ENCODE measurements at places on chromosomes 16 and 17. TPM values are rescaled to one million over a fixed set of nuclear protein-coding genes. Genes with fewer than 3 reads are reported as not detected.

GRCh38 chr17:49193513-49194296 lies 16.7 kb downstream of the GNGT2 start:
- DNase-seq = peak; percentile 77

DNA sequence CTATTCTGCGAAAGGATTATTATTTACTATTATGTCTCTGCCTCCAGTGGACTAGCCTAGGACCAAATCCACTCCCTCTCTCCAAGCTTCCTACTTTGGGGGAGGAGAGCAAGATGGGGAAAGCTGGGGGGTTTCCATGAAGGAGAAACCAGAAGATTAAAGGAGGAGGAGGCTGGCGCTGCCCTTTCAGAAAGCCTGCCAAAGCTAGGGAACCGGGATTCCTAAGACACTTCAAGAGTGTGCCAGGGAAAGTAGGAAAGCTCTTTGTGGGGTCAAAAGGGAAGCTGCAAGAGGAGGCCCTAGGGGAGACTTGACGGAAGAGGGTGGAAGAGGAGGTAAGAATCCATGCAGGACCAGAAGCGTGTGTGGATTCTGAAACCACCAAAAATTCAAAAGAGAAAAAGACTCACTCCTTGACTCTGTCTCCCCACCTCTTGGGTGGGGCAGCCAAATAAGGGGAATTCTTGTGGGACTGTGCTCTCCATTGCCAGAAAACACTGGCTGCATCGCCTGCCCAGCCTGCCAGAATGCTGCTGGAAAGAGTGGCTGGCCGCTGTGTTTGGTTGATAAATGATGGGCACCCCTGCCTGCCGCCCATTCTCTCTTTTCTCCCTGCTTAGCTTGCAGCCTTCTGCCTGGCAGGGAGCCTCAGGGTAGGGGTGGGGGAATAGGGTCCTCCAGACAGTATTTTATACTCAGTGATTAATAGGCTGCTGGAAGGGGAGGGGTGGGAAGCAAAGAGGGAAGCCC lies 11.8 kb upstream of the KAT7 start:
- DNase-seq = no peak

DNA sequence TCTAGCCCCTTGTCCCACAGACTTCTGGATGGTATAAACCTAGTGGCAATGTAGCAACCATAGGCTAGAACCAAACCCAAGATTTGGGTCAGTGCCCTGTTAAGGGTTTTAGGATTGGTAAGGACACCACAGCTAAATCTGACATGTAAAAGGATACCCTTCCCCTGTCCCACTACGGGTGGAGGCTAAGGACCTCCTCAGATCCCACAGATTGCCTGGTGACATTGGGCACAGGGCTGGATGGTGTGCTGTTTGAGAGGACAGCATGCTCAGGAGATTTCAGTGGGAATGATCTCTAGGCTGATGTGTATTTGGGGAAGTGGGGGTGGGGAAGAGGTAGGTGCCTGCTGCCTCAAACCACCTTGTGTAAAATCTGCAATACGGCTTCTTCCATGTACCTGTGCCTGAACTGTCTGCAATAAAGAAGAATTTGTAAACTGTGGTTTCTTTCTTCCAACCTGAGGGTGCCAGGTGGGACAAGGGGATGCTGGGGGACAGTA lies 671 bp upstream of the EDC4 start:
- DNase-seq = no peak

DNA sequence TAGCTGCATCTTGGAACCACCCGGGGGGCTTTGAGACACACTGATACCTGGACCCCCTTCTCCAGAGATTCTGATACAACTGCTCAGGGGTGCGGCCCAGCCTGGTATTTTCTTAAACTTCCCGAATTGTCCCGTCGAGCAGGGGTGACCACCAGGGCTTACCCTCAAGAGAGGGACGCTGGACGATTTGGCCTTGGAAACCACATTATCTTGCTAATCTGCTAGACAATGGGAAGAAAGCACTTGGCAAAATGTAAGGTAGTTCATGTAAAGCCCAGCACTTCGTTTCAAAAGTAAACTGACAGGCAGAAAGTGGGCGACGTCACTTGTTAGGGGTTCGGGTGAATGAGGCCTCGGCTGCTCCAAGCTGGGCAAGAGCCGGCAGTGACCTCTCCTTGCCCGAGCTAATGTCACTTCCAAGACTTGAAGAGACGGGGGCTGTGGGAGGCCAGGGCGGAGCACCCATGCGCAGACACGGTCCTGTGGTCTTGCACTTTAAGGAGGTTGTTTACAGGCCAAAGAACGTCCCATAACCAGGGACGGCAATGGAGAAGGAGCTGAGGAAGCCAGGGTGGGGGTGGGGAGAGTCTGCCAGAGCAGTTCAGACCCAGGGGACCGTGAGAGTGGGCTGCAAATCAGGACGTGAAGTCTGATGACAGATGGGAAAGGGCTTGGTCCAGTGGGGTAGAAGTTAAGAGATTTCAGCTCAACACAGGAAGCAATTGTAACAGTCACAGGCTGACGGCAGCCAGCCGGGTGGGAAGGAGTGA lies 152.7 kb upstream of the GSE1 start:
- DNase-seq = no peak

- peak; percentile 71 for DNase-seq
Observed at GRCh38 chr16:9966569-9967157, 215.6 kb downstream of the GRIN2A start.

GRCh38 chr16:58727028-58727781 lies 6.9 kb downstream of the GOT2 start:
- DNase-seq = no peak

DNA sequence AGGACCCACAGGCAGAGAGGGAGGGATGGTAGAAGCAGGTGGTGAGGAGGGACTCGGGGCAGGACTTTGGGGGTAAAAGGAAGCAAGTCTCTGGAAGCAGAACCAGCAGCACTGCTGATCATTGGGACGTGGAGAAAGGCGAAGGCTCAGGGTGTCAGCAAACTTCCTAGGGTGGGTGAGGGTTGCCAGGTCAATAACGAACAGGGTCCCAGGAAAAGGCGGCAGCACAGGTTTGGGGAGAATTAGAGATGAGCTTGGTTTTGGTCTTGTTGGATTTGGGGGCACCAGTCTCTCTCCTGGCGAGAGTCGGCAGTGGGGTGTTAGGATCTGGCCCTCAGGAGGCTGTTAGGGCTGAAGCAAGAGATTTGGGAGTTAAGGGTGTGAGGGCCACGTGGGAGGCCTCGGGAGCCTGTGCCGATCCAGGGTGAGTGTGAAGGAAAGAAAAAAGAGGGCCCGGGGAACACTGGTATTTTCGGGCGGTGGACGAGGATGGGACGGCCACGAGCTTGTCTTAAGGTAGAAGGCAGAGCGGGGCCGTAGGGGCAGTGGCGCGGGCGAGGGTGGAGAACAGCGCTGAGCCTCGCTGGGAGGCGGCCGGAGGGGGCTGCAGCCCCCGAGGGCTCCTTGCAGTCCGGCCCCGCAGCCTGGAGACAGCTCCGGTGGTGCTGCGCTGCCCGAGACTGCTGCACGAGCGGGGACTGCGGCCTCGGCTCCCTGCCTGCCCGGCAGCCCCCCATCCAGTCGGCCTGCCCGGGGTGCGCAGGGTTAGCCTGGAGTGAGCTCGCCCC lies 765 bp upstream of the ADORA2B start:
- DNase-seq = no peak

GRCh38 chr17:19830061-19830460 lies 37.7 kb downstream of the ULK2 start:
- DNase-seq = no peak

DNA sequence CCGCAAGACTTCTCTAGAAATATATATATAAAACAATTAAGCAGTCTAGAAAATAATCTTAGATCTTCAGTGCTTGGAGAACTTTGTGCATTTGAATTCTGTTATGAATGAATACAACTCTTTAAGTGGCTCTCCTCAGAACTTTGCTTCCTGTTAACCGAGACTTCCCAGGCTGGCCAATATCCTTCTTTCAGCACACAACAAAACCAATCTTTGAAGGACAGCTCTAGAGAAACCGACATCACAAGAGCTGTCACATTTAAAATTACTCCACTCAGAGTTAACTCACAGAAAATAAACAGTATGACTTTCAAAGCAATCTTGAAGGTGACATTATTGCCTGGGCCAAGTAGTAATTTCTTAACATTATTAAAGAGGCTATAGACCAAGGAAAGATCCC lies 49.7 kb upstream of the ITGA2B start:
- DNase-seq = no peak

GRCh38 chr17:17826342-17826713 lies 10.5 kb downstream of the SREBF1 start:
- DNase-seq = no peak

DNA sequence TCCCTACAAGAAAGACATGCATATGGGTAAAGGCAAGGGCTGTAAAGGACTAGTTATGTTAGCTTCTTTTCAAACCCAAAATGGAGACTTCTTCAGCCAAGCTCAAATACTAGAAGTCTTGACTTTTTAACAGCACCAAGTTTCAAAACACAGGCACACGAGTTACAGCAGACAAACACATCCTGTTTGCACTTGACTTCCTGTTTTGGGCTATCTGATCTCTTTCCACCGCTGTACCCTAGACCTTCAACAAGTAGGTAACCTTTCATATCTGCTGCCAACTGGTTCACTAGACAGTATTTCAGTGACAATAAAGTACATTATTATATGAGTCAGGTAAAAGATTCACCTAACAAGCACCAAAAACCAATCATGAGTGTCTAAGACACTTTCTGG lies 12.3 kb downstream of the RFFL start:
- no peak for DNase-seq

DNA sequence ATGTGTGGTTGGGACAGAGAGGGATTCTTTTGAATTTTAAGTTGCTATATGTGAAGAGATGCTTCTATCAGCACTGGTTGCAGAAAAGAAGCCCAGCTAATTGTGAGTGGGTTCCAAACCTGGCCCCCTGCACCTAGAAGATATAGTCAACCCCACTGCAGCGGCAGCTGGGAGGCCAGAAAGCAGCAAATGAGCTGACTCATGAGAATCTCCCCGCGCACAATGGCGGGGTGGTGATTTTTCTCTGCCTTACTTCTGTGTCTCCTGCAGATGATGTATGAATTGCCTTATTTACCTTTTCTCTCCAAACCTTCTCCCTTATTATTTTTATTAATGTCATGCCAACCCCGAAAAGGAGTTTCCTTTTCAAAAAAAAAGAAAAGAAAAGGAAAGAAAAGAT lies 89.7 kb downstream of the MAF start:
- no peak for DNase-seq

- DNase-seq = peak; percentile 41
Observed at GRCh38 chr16:2022723-2023091, 3.1 kb downstream of the NPW start.

DNA sequence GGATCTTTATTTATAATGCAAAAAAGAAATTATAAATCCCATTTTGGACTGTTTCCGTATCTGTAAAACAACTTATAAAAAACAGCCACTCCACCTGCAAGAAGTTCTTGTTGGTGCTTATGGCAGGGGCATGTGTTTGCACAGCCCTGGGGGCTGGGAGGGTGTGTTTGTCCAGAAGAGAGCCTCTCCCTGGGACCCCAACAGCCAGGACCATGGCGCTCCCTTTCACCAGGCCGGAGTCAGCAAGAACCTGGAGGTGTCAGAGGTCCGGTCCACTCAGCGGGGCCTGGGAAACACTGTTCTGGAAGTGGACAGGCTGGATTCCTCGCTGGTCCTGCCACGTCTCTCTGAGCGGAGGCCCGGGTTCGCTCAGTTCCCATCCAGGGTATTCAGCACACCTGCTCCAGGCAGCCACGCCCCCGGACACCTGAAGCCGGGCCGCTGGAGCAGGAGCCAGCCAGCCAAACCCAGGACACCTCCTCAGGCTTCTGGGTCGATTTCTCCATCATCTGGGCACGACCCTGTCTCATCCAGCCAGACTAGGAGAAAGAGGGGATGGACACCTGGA lies 18.9 kb upstream of the GINS2 start:
- no peak for DNase-seq

DNA sequence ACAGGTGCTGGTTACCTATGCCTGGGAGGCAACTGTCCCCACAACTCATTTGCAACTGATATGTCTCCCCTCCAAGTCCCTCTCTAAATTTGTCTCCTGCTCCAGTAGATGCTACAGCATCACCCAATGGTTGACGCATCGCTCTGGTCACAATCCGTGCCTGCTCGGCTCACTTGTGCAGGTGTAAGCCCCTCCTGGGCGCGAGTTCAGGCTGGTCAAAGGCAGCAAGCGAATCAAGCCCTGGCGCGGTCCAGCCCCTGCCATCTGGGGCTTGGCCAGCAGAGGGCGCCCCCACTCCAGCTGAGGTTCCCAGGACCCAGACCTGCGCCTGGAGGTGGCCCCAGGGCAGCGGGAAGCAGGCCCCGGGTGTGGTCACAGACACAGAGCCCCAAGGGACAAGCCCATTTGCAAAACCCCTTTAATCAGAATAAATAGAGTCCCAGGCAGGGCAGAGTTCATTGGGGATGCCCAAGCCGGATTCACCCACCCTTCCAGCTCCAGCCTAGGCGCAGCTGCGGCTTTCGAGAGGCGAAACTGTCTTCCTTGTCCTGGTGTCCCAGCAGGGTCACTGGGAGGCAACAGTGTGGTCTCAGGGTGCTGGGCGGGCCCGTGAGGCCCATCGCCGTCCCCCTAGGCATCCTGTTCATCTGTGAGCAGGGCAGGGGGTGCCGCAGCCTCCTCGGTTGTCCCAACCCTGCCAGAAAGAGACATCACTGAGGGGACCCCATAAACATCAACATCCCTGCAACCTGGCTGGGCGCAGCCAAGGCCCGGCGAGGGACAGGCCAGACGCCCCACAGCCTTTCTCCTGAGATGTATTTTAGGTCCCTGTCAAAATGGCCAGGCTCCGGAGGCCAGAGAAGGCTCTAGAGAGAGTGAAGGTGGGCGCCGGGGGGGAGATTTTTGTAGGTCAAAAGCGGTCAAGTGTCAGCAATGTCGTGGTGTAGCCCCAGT lies 15.8 kb downstream of the TMC6 start:
- peak; percentile 77 for DNase-seq

- no peak for DNase-seq
Observed at GRCh38 chr16:11229906-11230305, 26.1 kb downstream of the SOCS1 start.

DNA sequence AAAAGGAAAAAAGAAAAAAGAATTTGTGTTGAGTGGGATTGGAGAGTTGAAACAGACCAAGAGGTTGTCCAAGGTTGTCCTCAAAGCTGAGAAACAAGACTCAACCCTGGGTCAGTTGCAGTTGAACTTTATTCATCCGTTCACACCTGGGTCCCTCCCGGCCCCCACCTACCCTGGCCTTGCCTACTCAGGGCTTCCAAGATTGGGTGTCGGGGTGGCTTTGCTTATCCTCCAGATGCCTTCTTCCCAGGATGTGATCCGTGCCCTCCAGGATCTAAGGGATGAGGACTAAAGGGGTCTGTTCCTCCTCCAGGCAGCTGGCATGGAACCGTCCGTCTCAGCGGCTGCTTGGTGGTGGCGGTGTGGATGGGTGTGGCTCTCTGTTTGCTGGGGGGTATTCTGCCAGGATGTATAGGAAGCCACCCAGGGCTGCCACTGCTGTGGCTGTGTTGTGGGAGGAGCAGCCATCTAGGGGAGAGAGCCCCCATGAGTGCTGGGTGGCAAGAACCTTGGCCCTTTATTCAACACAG lies 10.3 kb upstream of the NAGPA start:
- DNase-seq = no peak

- DNase-seq = no peak
Observed at GRCh38 chr17:50691550-50692447, 15.9 kb downstream of the ANKRD40 start.

The KIF18B gene
- total RNA-seq = 4.9 TPM

The SSTR5 gene
- not detected for total RNA-seq

The TM4SF5 gene
- total RNA-seq = not detected

The GRAP gene
- not detected for total RNA-seq

The TNFRSF13B gene
- not detected for total RNA-seq

The TMC8 gene
- total RNA-seq = not detected

The RHBDL1 gene
- 0.11 TPM for total RNA-seq

The PIMREG gene
- total RNA-seq = 108 TPM

The ZNF213 gene
- total RNA-seq = 3.7 TPM

The TPSD1 gene
- not detected for total RNA-seq

The ZP2 gene
- total RNA-seq = not detected

Data from Daoy (cell line).